ENCODE measurements at places on chromosomes 12 and 14.
A peak's percentile ranks its signal among the peaks of the same experiment; 100 is the strongest.

DNA sequence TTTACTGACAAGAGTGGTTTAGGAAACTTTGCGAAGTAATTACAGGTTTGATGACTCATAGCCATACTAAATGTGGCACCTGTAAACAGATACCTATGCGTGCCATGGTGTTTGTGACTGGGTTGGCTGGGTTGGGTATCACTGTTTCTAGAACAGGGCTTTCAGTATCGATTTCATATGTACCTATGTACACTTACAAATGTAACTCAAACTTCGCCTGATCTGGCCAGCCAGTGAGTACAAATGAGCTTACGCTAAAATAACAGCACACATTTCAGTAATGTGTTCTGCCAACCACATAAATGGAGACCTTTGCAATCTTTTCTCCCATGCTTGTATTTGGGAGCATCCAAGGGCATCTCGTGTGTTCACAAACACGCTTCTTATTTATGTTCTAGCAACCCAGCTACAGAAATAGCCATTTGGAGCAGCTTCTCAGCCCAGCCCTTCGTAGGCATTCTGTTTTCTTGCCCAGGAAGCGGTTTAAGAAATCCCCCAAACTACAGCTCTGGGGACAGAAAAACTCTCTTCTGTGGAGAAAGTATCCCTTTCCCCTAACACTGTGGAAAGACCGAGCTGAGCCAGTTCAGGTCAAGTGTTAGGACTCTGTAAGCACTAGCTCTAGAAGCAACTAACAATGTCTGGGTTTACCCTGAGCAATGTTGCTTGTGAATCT is 42.3 kb upstream of the MDM1 start:
- no peak for DNase-seq

DNA sequence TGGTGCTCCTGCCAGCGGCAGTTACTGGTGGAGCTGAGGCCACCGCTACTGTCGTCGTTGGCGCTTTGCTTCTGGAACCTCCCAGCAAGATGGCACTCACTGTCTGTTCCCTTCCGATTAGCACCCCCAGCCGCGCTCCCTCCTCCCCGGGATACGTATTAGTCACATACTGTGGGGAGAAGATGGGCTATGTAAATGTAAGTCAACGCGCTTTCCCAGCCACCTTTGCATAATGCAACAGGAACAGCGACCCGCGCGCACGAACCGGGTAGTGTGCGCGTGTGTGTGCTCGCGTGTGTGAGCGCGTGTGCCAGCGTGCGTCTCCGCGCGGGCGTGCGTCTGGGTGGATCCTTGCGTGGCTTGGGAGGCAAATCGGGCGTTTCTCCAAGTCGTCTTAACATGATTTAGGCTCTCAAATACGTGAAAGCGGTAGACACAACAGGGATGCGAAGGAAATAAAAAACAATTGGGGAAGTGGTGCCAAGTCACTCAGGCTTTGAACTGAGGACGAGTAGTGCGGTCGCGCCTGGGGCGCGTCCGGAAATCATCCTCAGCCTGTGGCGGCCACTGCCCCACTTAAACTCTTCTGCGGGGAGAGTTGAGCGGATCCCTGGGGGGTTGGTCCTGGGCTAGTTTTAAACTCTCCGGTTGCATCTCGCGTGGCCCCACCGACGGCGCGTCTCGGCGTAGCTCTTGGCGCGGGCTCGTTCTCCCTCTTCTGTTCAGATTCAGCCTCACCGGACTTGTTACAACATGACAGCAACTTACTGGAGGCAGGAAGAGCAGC is 1.8 kb downstream of the FLRT2 start:
- DNase-seq = peak; percentile 78

- no peak for DNase-seq
These were observed 6.1 kb downstream of the ABCB9 start for GRCh38 chr12:122960193-122960569.

GRCh38 chr14:55117803-55118441 is 11.1 kb upstream of the LGALS3 start:
- no peak for DNase-seq

DNA sequence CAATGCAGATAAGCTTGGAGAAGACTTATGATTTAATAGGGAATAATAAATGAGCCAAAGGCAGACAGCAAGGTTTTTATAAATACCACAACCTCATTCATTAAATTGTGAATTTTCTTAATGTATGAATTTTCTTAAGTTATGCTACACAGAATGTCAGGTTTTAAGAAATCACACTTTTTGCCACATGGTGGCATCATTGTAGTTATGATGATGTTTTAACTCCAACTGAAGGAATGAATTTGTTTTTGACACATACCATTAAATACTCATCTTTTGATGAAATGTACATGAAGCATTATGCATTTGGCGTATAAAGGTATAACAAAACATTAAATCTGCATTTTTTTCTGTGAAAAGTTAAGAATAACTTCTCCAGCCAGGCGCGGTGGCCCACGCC is 524.1 kb upstream of the FBXO33 start:
- DNase-seq = no peak

DNA sequence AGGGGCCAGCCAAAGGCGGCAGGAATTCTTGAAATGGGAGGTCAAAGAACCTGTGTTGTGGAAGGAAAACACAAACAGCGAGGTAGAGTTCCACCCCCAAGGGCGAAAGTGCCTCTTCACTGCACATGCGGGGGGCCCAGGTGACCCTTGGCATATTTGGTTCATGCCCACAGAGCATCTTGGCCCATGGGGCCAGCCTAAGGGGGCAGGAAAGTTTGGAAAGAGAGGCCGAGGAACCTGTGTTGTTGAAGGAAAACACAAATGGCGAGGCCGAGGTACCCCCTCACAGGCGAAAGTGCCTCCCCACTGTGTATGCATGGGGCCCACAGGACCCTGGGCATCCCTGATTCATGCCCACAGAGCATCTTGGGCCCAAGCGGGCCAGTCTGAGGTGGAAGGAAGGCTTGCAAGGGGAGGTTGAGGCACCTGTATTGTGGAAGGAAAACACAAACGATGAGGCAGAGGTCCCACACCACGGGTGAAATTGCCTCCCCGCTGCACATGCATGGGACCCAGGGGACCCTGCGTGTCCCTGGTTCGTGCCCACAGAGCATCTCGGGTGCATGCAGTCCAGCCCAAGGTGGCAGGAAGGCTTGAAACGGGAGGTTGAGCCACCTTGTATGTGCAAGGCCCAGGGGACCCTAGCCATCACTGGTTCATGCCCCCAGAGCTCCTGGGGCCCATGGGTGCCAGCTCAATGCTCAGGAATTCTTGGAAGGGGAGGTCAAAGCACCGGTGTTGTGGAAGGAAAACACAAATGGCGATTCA is 384.1 kb downstream of the ALG10 start:
- DNase-seq = peak; percentile 5

GRCh38 chr14:105368032-105368417 is 30.3 kb upstream of the TEX22 start:
- no peak for DNase-seq

DNA sequence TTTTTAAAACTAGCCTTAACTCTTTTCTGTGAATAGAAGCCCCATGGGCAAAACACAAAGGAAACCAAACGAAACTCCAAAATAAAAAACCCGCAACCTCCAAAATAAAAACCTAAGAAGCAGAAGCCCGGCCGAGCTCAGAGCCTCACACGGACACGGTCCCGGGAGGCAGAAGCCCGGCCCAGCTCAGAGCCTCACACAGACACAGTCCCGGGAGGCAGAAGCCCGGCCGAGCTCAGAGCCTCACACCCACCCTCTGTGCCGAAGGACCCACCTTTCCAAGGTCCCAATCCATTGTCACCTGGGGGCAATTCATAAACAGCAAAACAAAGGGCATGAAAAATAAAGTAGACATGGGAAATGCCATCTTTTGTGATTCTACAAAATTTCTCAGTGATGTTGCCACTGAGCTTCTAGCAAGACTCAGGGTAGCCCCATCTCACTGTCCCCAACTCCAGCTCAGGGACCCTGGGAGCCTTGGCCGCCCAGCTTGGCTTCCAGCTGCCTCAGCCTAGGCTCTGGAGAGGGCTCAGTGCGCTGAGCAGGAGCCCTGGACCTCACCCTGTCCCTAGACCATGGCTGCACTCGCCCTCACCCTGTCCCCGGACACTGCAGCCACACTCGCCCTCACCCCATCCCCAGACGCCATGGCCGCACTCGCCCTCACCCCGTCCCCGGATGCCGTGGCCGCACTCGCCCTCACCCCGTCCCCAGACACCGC is 82.2 kb downstream of the GALNT9 start:
- DNase-seq = no peak

DNA sequence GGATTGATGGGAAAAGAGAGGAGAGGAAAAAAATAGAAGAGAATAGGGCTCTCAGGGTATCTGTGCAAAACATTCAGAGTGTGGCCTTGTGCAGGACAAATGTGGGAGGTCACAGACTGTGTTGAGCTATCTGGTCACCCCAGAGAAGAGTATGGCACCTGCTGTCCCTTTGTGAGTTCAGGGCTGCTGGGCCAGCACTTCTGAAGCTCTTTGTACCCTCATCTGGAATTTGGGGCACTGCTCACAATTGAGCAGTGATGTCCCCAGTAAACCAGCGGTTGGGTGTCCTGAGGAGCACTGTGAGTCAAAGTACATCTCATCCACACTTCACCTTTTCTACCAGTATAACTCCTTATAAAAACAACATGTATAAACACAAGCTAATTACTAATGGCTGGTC is 2.6 kb upstream of the KRT81 start:
- no peak for DNase-seq

- no peak for DNase-seq
These were observed 8.6 kb downstream of the SLC25A29 start for GRCh38 chr14:100297320-100298300.

- DNase-seq = no peak
These were observed 170.3 kb upstream of the ATP2B1 start for GRCh38 chr12:89878950-89879349.

- no peak for DNase-seq
These were observed 14.2 kb upstream of the RNU6-8 start for GRCh38 chr14:32217301-32217700.

GRCh38 chr12:124752437-124753227 is 111.0 kb downstream of the SCARB1 start:
- DNase-seq = no peak

GRCh38 chr14:58299401-58300330 is 1.3 kb downstream of the ARID4A start:
- peak; percentile 34 for DNase-seq

DNA sequence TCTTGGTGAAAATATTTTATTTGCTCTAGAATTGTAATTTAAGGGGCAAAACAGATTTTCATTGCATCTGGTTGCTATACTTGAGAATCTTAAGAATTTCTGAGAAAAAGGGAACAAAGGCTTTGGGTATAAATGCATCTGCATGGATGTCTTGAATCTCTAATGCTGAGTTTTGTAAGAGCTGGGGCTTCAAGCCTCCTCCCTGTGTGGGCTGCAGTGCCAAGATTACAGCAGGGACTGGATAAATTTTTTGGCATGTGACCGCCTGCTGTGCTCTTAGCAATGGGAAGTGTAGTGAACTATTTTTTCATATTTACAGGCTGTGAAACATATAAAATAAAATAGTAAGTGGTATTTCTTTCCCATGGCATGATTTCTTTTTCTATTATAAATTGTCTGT is 70.0 kb downstream of the SLC38A6 start:
- DNase-seq = no peak

GRCh38 chr14:30223966-30224365 is 296.3 kb upstream of the PRKD1 start:
- no peak for DNase-seq

DNA sequence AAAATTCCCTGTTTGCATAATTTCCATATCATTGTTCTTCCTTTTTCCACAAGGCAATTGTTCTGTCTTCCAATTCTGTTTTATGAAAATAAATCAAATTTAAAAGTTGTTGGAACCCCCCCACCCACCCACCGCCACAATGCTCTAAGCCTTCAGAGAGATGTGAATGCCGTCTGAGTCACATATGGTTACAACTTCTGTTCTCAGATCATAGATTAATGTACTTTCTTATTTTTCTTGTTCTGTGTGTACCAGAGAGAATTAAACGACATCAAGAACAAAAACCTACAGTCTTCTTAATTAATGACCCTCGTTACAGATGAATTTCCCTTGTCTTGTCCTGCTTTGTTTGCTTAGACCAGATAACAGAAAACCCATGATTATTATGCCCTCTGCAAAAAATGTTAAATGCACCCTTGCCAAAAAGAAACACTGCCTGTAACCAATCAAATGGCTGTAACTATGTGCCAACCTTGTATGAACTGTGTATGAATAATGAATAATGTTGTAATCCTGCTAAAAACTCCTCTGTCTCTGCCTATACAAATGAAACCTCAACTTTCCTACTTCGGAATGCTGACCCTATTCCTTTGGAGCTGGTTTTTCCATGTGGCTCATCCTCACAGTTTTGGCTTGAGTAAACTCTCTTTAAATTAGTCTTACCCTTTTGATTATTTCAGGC is 14.0 kb downstream of the OR6S1 start:
- no peak for DNase-seq

GRCh38 chr12:19916196-19916753 is 452.1 kb upstream of the PDE3A start:
- DNase-seq = no peak

DNA sequence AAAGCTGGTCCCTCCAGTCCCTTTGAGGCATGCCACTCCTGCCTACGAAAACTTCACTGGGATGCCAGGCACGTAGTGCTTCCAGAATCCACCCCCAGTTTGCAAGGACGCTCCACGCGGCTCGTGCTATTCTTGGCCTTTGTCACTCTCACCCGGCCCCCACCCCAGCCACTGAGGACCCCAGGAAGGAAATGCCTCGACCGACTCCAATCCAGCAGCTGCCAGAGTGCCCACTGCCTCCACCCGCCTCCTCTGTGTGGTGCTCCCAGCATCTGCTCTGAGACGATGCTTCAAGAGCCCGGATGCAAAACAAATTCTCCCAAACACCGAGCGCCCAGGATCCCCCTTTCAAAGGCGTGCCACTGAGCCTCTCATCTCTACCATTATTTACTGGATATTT is 123.9 kb downstream of the RFLNA start:
- DNase-seq = no peak

DNA sequence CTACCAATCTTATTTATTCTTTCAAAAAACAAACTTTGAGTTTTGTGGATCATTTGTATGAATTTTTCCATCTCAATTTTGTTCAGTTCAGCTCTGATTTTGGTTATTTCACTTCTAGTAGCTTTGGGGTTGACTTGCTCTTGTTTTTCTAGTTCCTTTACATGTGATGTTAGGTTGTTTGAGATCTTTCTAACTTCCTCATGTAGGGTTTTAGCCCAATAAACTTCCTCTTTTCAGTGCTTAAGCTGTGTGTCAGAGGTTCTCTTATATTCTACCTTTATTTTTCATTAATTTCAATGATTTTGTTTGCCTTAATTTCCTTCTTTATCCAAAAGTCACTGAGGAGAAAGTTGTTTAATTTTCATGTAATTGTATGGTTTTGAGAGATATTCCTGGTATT is 860.4 kb upstream of the FBXO33 start:
- DNase-seq = no peak

DNA sequence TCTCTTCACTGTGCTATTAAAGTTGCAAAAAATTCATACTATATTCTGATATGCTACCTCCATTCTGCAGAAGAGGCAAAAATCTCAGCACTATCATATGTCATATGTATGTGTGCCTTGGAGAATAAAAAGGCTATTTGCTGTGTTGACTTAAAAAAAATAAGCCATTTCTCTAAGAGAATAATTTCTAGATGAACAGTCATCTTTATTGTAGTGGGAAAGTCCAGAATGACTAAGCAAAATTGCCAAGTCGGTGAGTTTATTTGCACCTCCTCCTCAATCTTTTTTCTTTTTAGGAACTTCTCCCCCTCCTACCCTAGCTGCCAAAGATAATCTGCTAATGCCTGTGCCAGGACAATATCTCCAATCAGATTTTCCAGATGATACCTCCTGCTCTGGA is 353.8 kb upstream of the FAR2 start:
- DNase-seq = no peak

GRCh38 chr14:51922624-51923023 is 62.2 kb downstream of the GNG2 start:
- no peak for DNase-seq

Measured in H9 (cell line).